ENCODE measurements at places on chromosomes 1 and 21.

GRCh38 chr1:47333922-47334764 is 553 bp downstream of the CMPK1 start:
- peak; percentile 66 for DNase-seq

GRCh38 chr1:61111084-61112004 is 29.0 kb downstream of the NFIA start:
- no peak for DNase-seq

- DNase-seq: no peak
Measured at GRCh38 chr1:206792939-206793607, 20.8 kb upstream of the IL10 start.

GRCh38 chr21:18819507-18819906 is 415.9 kb upstream of the TMPRSS15 start:
- no peak for DNase-seq

- DNase-seq: no peak
Measured at GRCh38 chr1:208369045-208369444, 124.9 kb upstream of the PLXNA2 start.

DNA sequence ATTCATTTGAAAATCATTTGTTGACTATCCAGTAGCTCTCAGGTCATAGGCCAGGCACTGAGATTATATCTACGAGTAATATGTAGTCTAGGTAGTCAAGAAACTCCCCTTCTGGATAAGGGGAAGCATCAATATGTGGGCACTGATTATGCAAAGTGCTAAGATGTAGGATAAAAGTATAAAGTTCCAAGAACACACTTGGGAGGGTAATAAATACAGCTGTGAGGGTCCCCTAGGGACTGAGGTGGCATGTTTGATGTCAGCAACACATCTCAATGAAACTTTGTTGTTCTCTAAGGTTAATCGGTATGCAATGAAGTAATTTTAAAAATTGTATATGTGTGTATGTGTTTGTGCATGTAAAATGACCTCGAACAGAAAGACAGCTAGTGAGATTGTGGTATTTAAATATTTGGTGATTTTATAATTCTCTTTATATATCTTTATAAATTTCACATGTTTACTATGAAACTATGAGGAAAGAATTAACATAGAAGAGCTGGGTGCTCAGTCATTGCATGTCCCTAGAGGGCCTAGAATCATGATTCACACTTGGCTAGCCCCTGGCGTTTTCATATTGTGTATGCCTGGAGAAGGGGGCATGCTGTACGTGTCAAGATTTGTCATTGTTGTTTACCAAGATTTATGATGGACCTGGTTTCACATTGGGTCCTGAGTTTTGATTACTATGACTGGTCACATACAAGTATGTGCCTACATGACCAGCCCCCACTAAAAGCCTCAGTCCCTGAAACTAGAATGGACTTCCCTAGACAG is 140.1 kb upstream of the DUSP10 start:
- DNase-seq: no peak

DNA sequence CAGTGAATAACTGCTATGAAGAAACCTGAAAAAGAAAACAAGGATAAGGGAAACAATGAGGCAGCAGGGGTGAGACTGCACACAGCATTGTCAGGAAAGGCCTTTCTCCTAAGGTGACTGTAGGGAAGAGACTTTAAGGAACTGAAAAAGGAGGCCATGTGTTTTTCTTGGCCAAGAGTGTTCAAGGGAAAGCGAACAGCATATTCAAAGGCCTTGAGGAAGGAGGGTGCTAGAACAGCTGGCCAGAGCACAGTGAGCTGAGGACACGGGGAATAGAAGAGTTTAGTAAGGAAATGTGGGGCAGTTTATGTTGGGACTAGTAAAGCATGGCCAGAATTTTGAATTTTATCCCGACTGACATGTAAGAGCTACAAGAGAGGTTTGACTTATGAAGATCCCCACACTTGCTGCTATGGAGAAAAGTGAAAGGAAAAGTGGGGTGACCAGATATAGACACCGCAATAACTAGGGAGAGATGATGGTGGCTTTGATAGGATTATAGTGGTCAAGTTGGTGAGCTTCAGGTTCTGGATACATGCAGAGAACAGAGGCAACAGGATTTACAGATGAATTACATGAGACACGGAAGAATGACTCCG is 1.4 kb downstream of the RWDD2B start:
- no peak for DNase-seq

- DNase-seq: peak; percentile 2
Measured at GRCh38 chr1:96845464-96845863, 123.9 kb downstream of the PTBP2 start.

DNA sequence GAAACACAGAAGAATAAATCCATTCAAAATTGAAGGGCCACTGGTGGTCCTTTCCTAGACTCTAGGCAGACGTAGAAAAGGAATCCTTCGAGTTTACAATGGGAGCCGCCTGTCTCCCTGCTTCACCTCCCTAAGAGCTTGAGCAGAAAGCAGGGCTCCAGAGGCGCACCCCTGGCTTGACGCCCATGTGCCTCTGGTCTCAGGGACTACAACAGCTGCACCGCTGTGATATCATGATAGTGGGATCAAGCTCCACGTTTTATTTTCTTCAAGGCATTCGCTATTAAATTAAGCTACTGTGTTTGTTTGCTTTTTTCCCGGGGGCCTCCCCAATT is 403 bp upstream of the C1orf122 start:
- DNase-seq: no peak

DNA sequence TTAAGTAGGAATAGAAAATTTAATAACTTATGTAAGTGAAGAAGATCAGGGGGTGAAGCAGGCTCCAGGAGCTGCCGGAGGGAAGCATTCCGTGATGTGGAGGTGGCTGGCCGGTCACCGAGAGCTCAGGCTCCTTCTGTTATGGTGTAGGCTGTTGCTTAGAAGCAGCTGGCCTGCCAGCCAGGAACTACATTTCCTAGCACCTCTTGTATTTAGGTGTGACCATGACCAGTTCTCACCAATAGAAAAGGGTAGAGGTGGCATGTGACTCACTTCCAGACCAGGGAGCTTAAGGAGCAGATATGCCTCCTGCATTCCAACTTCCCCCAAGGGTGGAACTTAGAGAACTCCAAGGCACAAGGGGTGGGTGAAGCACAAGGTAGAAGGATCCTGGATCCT is 120.7 kb downstream of the ACTL8 start:
- DNase-seq: no peak

DNA sequence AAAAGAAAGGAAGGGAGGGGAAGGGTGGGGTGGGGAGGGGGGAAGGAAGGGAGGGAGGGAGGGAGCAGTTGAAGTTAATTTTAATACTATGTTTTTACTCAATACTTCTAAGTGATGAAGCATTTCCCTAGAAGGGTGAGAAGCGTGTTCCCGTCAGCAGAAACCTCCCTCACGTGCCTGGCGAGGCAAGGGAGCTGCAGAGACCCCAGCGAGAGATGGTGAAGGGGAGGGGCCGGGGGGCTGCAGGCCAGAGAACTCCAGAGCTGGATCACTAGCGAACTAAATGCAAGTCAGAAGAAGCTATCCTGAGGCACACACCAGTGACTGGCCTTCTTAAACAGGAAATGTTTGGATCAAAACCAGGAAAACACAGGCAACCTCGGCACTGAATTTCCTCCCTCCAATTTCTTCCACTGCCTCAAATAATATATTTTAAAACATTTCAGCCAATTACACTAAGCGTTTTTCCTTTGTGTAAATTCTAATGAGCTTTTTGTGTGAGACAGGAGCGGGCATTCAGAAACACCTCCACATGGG is 18.0 kb downstream of the WDR4 start:
- DNase-seq: no peak

DNA sequence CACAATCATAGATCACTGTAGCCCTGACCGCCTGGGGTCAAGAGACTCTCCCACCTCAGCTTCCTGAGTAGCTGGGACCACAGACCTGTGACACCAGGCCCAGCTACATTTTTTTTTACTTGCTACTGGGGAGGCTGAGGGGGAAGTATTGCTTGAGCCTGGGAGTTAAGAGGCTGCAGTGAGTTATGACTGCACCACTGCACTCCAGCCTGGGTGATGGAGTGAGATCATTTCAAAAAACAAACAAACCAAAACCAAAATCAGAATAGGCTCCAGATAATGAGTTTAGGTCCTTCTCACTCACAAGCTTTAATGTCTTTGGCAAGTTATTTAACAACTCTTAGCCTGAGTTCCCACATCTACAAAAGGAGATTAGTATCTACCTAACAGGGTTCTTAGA is 22.8 kb downstream of the WDR26 start:
- DNase-seq: no peak

DNA sequence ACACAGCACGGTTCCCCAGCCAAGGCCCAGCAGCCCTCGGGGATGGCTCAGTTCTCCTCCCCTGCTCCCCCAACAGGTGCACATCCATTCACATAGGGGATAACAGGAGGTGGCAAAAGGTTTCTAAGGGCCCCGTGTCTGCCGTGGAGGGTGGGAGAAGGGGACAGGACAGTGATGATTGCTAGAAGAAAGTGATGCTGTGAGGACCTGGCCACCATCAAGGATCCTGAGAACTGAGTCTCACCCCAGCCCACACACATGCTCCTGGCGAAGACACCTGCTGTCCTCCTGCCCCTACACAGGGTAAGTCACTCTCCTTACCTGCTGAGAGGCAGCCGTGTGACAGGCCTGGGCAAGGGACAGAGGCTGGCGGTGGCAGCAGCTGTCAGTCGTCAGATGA is 54.5 kb downstream of the GNG4 start:
- no peak for DNase-seq

GRCh38 chr1:55320891-55321290 is 105.7 kb upstream of the USP24 start:
- DNase-seq: no peak

- peak; percentile 82 for DNase-seq
Measured at GRCh38 chr1:153441238-153441755, 19.2 kb downstream of the S100A7 start.

Data from NCI-H146 (cell line).